Lower leg skin (tissue), 4 donors: ENCODE measurements at places on chromosomes 13 and 19. TPM values are rescaled to one million over a fixed set of nuclear protein-coding genes. Genes with fewer than 3 reads are reported as not detected.

The WDR62 gene
- 1.3 TPM for total RNA-seq

GRCh38 chr13:112940236-112940635 lies 28.8 kb upstream of the MCF2L start:
- no peak for DNase-seq

DNA sequence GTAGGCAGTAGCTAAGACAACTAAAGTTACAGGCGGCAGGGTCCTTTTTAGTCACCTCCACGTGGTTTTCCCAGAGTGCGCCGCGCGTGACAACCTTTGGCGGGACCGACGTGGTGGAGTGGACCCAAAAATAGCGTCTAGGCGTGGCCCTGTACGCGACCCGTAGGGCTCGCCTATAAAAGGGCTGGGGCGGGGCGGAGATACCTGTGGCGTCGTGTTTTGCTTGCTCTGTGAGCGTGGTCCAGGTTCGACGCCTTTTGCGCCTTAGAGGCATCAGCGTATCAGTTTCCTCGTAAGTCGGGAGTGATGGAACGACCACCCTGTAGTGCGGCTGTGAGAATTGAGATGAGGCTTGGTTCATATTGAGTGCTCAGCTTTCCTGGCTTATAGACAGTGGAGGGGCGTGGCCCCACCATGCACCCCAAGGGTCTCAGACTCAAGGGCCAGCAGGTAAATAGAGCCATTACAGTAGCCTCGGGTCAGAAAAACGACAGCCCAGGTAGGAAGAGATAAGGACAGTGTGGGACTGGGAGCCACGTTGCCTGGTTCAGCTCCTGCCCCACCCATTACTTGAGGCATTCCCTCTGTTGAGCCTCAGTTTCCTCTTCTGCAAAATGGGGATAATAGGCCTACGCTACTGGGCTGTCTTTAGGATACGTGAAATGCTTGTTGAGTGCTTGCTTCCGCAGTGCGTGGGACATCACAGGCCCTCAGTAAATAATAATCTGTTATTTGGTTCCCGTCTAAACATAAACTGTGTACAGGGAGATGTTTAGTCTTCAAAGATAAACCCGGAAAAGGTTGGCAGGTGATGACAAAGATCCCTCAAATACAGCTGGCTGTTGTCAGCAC lies 693 bp upstream of the TMED1 start:
- DNase-seq, result peak; percentile 96

- DNase-seq, result no peak
Measured at GRCh38 chr19:1764729-1765128, 11.4 kb downstream of the ONECUT3 start.

DNA sequence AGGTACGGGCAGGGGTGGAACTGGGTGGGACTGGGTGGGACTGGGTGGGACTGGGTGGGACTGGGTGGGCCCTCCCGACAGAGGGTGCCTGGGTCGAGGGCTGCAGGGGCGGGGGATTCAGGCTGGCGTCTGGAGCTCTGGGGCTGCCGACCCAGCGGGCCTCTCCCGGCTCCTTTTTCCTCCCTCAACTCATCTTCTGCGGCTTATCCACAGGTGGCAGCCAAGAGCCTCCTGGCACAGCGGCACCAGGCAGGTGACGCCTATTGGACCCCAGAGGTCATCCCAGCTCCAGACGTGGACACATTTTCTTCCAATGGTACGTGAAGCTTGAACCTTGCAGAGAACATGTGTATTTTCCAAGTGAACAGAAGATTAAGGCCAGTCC lies 533 bp downstream of the ZNF544 start:
- DNase-seq, result no peak

GRCh38 chr13:77544355-77544754 lies 8.8 kb downstream of the SCEL start:
- DNase-seq, result peak; percentile 27

GRCh38 chr13:109395014-109395413 lies 391.4 kb downstream of the IRS2 start:
- DNase-seq, result no peak

- DNase-seq, result no peak
Measured at GRCh38 chr19:31166206-31166605, 183.0 kb downstream of the TSHZ3 start.

- no peak for DNase-seq
Measured at GRCh38 chr13:24764276-24764630, 284 bp downstream of the RNF17 start.
